Stimulated activated CD4-positive, alpha-beta T cell treated with anti-CD3 and anti-CD28 coated beads, Interleukin-1b, Interleukin-23, amount 100 ng/mL, for 1 hour (primary cell): ENCODE measurements at places on chromosomes 1 and 21.

DNA sequence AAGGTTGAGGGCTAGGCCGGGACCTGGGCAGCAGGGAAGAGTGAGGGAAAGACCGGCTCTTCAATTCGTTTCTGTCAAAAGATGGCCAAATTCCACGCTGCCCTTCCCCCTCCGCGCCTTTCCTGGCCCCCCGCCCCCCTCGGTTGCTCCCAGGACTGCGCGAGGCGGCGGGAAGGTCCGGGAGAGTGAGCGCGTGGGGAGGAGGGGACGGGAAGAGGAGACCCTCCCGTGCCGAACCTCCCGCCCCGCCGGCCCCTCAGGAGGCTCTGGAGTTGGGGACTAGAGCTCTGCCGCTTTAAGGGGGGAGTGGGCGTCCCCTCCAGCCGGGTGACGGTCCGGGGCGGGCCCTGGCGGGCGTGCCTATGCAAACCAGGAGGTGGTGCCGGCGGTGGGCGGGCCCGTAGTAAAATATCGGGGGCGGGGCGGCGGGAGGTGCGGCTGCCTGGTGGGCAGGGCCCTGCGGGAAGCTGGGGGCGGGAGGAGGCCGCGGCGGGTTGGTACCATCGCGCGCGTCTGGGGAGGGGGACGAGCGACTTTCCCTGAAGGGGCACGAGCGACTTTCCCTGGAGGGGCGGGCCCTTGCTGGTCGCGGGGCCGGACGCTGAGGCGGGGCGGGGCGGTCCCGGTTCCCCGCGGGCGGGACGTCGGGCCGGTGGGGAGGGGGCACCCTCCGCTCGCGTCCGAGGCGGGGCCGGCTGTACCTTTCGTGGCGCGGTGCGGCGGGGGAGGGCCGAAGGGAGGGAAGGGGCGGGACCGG is 58.2 kb downstream of the BCL9 start:
- DNase-seq = peak; percentile 96

GRCh38 chr1:199747984-199748383 is 279.5 kb upstream of the NR5A2 start:
- no peak for DNase-seq

DNA sequence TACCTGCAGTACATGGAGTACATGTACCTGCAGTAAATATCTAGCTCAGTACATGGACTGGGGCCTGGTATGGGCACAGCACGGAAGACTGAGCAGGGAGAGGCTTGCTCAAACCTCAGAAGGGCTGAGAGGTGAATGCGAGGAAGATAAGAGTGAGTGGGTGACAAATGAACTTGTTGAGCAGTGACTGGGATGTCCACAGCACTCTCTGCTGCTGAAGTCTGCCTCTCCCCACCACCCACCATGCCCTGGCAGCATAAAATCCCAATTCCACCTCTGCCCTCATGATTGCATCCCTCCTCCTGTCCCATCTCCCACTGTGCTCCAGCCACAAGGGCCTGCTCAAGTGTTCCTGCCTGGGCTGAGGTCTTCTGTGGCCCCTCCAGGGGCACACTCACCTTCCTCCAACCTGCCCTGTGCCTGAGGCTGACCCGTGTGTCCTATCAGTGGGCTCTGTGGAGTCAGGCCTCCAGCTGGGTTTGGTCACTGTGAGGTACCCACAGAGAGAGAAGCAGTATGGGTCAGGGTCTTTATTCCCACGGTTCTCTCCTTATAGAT is 114.2 kb downstream of the FOXD2 start:
- no peak for DNase-seq

GRCh38 chr1:45803299-45803780 is at the start of gene MAST2:
Gene MAST2 (plus strand): TSS chr1:45803612. CDS start chr1:45803896, 284 bp downstream.
- DNase-seq = peak; percentile 48

- DNase-seq = no peak
Observed at GRCh38 chr1:52426371-52426770, 22.0 kb downstream of the PRPF38A start.

GRCh38 chr1:78410643-78411042 is 80.1 kb upstream of the PTGFR start:
- DNase-seq = no peak

DNA sequence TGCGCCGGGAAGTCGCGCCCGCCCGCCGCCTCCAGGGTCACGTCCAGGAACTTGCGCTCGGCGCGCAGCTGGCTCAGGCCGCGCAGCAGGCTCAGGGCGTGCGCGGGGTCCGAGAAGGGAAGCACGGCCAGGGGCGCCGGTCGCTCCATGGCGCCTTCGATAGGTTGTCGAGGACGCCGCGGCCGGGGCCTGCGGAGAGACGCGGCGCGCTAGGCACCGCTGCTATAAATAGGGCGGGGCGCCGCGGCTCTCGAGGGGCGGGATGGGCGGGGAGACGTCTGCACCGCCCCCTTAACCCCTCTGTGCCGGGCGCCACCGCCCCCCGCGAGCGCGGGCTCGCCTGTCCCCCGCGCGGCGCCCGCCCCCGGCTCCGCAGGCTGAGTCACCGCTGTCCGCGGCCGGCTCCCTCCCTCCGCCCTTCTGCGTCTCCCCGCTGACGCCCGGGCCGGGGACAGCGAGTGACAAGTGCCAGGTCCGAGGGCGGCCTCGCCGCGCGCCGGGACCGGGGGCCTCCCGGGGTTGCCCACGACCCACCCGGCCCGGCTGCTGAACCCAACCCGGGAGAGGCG is at the start of gene KLHL21:
Gene KLHL21 (minus strand): TSS at position 201 of the 569 bp plus-strand sequence. CDS start 52 bp downstream, at position 149.
- DNase-seq = peak; percentile 76

- no peak for DNase-seq
Observed at GRCh38 chr21:44951186-44951915, 11.5 kb downstream of the SLX9 start.

DNA sequence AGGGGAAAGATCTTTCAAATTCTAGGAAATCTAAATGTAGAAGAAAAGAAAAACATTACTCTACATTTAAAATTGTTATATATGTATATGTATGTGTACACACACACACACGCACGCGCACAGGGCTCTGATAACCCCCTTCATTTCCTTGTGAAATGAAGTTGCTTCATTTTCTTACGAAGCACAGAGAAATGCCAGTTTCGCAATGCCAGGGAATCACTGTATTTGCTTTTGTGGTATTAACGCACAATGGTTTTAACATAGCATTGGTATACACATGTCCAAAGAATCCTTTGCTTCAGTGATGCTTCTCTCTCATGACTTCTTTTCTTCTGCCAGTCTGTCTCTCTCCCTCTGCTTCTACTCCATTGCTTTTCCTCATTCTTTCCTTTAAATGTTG is 8.4 kb upstream of the DDAH1 start:
- DNase-seq = no peak

DNA sequence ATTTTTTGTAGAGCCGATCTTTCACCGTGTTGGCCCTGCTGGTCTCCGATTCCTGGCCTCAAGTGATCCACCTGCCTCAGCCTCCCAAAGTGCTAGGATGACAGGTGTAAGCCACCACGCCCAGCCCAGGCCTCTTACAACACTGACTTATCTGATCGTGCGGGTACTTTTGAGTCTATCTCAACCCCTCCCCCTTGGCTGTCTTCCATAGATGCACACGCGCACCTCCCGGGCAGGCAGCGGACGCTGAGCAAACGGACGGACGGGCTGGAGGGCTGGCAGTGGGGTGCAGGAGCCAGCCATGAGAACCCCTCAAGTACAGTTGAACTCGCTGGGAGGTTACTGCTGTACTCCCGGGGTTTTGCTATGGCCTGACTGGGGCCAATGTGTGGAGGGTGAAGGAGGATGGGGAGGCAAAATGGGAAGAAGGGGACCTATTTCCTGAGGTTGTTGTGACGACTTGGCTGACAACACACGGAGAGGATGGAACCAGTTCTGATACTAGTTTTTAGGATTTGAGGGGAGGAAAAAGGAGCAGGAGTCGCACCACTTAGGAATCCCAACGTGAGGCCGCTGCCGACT is 959 bp downstream of the CD58 start:
- DNase-seq = no peak

GRCh38 chr1:201468501-201468843 is 516 bp downstream of the PHLDA3 start:
- no peak for DNase-seq

DNA sequence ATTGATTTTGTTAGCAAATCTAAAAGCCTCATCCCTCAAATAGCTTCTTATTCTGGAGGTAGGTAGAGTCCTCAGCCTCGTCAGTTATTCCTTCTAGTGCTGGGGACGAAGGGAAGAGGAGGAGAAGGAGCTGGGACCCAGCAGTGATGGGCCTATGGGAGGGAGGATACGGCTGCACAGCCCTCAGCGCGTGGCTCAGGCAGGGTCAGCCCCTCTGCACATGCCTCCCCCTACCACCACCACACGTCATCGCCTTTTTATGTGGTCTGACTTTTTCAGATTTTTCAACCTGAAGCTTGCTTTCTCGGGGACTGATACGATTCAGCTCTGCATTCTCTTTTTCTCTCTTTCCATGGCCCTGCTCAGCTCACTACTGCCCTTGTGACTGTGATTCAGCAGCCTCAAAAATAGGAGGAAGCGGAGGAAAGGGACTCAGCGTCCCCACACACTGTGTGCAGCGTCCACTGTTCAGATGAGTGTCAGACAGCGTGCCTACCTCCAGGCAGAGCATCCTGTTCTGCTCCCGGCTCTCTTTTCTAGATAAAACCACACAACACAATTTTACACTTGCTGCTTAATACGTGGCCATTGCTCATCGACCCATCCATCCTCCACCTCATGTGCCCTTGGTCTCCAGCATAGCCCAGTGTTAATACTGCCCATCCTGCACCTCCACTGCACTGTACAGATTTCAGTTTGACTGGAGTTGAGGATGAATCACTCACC is 827 bp downstream of the OR2B11 start:
- DNase-seq = no peak

GRCh38 chr1:182656842-182657397 is 27.5 kb downstream of the RGS8 start:
- DNase-seq = no peak

DNA sequence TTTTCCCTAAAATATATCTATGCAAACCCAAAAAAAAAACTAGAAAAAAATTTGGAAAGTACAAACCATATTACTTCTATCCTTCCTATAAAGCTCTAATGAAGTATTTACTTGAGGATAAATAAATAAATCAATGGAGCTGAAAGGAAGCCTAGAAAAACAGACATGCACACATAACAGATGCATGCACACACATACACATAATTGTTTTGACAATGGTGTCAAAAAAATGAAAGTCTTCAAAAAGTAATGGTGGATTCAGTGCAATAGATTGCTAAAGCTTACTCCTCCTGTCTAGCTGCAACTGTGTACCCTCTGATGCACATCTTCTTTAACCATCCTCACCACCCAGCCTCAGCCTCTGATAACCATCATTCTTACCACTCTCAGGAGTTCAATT is 521.9 kb upstream of the RGS18 start:
- no peak for DNase-seq

GRCh38 chr1:199580300-199580699 is 447.2 kb upstream of the NR5A2 start:
- DNase-seq = no peak

DNA sequence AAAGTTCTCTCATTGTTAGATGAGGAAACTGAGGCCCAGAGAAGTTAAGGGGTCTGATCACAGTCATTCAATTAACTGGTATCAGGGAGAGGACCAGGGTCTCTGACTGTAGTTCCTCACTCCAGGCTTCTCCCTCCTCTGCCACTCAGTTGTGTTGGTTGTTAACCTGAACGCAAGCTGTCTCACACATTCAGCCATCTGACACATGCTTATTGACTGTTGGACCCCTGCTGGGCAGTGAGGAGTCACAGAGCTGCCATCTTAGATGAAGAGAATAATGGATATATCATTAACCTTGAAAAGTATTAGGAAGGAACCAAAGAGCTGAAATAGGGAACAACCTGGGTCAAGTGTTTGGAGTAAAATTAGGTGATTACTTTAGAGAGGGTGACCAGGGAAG is 194.8 kb downstream of the ZZZ3 start:
- DNase-seq = no peak

DNA sequence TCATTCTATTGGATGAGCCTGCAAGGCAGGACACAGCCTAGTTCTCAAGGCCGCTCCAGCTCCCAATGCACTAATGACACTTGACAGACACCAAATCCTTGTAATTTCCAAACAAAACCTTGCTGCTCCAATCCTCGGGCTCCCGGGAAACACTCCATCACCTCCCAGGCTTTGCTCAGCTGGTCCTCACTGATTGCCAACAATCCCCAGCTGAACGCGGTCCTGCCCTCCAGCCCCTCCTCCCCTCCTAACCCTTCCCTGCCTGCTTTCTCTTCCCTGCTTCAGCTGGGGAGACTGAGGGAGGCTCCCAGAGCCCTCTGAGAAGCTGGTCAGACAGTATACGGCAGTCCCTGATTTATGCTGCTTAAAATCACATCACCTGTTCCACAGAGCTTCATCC is 114.4 kb upstream of the TNR start:
- DNase-seq = no peak

- DNase-seq = no peak
Observed at GRCh38 chr1:150955280-150955679, 19.4 kb downstream of the CERS2 start.

DNA sequence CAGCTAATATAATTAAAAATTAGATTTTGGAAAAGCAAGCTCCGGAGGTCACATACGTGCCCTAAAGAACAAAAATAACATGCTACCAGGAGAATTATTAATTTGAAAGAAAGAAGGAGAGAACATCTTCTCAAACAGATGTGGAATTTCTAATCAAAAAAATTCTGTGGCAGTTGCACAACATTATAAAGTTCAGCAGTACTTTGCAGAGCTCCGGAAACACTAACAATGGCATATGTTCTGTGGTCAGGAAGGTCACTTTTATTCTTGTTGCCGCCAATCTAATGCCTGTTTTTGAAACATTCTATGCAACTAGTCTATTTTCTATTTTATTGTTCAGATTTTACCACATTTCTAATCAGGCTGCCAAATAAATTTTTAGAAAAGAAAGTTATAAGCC is 186.8 kb downstream of the SMYD3 start:
- no peak for DNase-seq

- no peak for DNase-seq
Observed at GRCh38 chr1:93804412-93804811, 74.6 kb downstream of the DNTTIP2 start.

- DNase-seq = no peak
Observed at GRCh38 chr1:180215856-180216625, 14.0 kb upstream of the LHX4 start.

- no peak for DNase-seq
Observed at GRCh38 chr1:72635719-72636118, 353.4 kb upstream of the NEGR1 start.

- DNase-seq = no peak
Observed at GRCh38 chr1:208167261-208167869, 76.8 kb downstream of the PLXNA2 start.

DNA sequence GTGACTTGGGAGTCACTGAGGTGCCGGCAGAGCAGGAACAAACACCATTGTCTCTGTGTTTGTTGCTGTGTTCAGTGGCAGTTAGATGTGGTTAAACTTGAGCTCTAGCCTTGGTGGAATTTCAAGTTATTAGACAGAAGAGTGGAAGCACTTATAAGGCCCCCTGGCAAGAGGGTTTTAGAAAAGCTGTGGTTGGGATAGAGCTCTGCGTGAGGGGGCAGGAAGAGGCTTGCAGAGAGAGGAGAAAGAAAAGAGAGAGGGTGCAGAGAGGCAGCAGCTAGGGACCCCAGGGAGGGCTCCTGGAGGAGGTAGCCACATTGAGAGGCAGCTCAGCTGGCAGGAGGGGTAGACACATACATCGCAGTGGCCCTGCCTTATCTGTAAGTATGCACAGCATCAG is 128.2 kb downstream of the GALNT2 start:
- no peak for DNase-seq
